ENCODE measurements at places on chromosomes 1 and 21.
A peak's percentile ranks its signal among the peaks of the same experiment; 100 is the strongest.

GRCh38 chr1:103469801-103470200 is 55.7 kb upstream of the RNPC3 start:
- no peak for DNase-seq

DNA sequence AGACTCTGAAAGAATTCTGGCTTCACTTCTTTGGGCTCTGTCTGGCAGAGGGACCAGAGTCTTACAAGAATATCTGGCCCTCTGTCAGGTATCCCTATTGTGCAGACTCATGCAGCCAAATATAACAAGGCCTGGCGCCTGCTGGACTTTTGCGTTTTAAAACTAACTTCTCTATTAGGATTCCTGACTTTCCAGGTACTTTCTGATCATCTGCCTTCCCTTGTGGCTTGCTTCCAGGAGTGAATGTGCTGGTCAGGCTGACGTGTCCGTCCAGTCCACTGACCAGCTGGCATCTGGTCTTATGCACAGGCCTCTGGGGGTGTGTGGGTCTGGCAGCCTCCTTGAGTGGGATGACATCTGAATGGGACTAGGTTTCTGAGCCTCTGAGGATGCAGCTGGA is 8.6 kb upstream of the RAB29 start:
- no peak for DNase-seq

- DNase-seq: no peak
Observed at GRCh38 chr1:209667708-209668107, 7.5 kb upstream of the G0S2 start.

DNA sequence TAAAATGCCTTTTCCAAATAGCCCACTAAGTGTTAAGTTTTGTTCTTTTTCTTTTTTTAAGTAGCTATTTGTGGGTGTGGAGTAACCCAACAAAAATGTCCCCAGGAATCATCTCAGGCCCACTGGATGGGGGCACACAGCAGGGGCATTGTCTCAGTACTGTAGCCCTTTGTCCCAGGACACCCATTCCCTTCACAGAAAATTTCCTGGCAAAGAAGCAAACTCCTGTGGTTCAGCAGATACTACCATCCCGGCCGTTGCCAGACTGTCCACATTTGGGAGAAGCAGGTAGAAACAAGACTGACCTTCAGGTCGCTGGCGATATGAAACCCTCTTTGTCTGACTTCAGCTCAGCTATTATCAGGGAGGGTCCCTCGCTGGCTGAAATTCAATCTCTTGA is 23.7 kb upstream of the SRRM1 start:
- peak; percentile 62 for DNase-seq

DNA sequence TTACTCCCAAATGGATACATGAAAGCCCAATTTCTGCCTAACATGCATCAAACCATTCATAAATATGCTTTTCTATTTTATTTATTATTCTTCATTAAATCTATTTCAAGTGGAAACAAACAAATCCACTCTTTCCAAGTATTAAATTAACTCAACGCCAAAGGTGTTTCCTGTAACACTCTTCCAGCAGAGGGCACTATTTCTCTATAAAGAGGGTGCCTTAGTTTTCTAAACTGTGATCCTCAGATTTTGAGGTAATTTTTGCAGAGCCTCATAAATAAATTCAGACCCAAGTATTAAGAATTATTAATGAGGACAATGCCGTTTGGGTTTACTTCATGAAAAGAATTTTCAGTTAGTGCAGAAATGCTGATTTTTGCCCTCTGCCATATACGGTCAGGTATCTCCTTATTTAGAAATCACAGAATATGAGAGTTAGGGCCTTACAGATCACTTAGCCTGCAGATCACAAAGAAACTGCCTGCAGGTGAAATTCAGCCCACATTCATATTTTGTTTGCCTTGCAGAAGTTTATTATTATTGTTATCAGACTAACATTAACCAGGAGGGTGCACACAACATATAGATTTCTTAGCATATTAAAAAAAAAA is 40.1 kb upstream of the MYSM1 start:
- peak; percentile 52 for DNase-seq

DNA sequence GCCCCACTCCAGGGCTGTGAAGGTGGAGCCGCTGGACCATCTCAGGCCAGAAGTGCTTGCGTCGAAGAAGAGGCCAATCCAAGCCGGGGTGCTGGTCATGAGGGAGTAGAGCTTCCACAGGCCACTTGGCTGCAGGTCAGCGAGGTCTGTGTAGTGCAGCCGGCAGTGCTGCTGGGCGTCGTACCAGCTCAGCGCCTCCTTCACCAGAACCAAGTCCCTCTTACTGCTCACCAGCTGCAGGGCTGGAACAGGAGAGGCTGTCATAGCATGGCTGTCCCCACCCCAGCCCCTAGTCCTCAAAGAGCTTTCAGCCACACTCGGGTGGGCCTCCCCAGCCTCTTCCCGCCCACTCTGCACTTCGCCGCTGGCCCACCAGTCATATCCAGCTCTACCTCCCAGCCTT is 2.2 kb downstream of the CLEC20A start:
- no peak for DNase-seq
